SK-N-SH (cell line): ENCODE measurements at places on chromosomes 11 and 22.
A peak's percentile ranks its signal among the peaks of the same experiment; 100 is the strongest.

DNA sequence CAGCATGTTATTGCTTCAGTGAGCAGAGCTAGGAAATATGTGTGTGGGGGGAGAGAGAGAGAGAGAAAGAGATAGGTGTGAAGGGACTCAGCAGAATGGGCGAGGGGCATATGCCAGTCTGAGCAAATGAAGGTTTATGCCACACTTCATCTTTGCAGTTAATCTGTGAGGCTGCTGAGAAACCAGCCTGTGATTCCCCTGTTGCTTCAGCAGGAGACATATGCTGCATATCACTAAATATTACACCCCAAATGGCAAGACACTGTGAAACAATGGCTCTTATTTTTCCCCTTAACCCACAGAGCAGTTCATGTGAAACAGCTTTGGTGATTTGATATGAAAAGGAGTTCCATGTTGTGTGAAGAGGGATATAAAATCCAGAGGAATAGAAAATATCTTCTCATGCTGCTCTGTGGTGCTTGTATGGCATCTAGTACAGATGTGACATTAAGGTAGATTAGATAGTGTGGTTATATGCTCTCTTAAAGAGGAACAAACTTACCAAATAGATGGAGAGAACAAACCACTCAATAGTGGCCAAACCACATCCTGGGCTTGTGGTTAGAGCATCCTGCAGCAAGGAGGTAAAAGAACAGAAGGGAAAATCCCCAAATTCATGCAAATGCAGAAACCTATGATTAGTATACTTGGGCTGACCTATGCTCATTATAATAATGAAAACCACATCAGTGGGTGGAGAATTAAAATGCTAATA is 864.2 kb downstream of the FAM181B start:
- H3K36me3 ChIP-seq: no peaks in the 10 kb centered on the region
- no peak overlapping the region for H3K27ac ChIP-seq
- no peaks in the 10 kb centered on the region for H3K27me3 ChIP-seq
- no peaks in the 10 kb centered on the region for H3K4me1 ChIP-seq
- no peak for DNase-seq

DNA sequence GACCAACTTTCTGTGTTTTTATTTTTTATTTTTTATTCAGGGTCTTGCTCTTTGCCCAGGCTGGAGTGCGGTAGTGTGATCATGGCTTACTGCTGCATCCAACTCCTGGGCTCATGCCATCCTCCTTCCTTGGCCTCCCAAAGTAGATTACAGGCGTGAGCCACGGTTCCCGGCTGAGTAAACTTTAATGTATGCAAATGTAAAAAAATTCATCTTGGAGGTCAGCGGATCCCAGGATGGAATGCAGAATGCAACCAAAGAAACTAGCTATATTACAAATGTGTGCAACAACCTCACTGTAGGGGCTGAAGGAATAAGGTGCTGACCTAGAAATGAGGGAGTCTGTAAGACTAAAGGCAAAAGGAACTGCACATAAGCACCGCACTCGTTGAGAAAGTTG is 6.2 kb upstream of the CDK2AP2 start:
- peaks cover 4% of the 10 kb centered on the region; the same call in 1 of the 2 replicates for H3K27me3 ChIP-seq
- H3K4me1 ChIP-seq: peaks cover under 1% of the 10 kb centered on the region; the same call in 1 of the 2 replicates
- H3K27ac ChIP-seq: no peak overlapping the region
- H3K36me3 ChIP-seq: no peaks in the 10 kb centered on the region
- no peak overlapping the region for H3K4me3 ChIP-seq
- DNase-seq: no peak

- no peak overlapping the region for H3K27ac ChIP-seq
- no peaks in the 10 kb centered on the region for H3K27me3 ChIP-seq
- no peaks in the 10 kb centered on the region for H3K36me3 ChIP-seq
- H3K4me3 ChIP-seq: no peak overlapping the region
- peaks cover 5% of the 10 kb centered on the region; the same call in 1 of the 2 replicates for H3K4me1 ChIP-seq
Measured at GRCh38 chr22:27635435-27635834, 166.1 kb downstream of the MN1 start.

DNA sequence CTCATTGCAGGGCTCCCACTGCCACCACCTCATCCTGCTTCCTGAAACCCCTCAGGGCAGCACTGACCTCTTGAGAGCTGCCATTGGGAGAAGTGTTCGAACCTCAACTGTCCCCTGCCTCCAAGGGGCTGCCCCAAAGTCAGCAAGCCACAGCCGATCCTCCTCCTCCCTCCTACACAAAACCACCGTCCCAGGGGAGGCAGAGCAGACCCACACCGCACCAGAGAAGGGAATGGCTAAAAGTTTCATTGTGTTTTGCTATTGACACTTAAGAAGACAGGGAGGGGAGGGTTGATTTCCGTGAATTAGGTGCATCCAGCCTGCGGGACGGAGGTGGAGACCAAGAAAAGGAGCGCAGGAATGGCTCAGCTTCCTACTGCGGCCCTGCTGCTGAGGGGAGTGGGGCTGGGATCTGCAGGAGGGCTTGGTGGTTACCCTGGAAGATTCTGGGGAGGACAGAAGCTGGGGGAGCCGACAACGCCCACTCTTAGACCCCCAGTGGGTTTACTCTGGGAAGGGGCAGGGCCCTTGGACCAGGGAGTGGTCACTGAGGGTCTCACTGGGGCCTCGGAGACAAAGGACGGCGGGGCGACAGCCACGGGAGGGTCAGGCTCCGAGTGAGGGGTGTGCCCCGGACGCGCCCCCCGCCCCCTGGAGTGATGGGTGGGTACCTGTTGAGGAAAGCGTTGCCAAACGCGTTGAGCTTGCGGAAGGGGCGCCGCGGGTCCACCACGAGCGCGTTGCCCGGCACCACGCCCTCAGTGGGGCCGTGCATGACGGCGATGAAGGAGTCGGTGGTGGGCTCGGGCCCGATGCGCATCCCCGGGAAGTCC is 815 bp downstream of the EHD1 start:
- peak overlapping the region; percentile 96 for H3K4me3 ChIP-seq
- DNase-seq: peak; percentile 67
- H3K4me1 ChIP-seq: peaks cover 32% of the 10 kb centered on the region; the same call in 1 of the 2 replicates
- peaks cover 16% of the 10 kb centered on the region for H3K36me3 ChIP-seq

DNA sequence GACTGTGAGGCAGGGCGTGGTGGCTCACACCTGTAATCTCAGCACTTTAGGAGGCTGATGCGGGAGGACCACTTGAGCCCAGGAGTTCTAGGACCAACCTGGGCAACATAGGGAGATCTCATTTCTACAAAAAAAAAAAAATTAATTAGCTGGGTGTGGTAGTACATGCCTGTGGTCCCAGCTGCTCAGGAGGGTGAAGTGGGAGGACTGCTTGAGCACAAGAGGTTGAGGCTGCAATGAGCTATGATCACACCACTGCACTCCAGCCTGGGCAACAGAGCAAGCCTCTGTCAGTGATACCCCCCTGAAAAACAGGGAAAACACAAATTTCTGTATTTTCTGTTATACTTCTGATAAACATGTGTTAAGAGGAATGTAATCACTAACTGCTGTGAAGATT is 57.8 kb upstream of the ARHGAP32 start:
- H3K27me3 ChIP-seq: no peaks in the 10 kb centered on the region
- H3K4me1 ChIP-seq: peaks cover 53% of the 10 kb centered on the region; the same call in 1 of the 2 replicates
- peak overlapping the region; percentile 82 for H3K27ac ChIP-seq
- H3K4me3 ChIP-seq: no peak overlapping the region
- DNase-seq: no peak
- no peaks in the 10 kb centered on the region for H3K36me3 ChIP-seq

- H3K27me3 ChIP-seq: no peaks in the 10 kb centered on the region
- no peaks in the 10 kb centered on the region for H3K36me3 ChIP-seq
- H3K4me3 ChIP-seq: no peak overlapping the region
- H3K27ac ChIP-seq: no peak overlapping the region
Measured at GRCh38 chr22:41245917-41246499, 5.3 kb upstream of the CHADL start.

DNA sequence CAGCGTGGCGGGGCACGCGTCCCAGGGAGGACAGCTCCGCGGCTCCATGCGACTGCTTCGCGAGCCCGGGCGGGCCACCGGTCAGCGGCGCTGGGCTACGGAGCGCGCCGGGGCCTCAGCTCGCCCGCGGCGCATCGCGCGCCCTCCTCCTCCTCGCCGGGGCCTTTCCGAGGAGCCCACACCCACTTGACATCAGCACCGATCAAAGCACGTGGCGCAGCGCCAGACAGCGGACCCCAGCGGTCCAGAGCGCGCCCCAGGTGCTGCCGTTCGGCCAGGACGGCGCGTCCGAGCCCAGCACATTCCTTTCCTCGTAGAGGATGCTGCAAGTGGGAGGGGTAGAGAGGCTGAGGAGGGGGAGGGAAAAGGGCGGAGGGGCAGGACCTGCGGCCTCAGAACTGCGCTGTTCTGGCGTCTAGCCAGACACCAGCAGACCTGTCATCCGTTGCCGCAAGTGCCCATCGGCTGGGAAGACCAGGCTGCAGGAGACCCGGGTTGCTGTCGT is 88.6 kb downstream of the PLEKHA7 start:
- no peak overlapping the region for H3K27ac ChIP-seq
- peak overlapping the region; percentile 47 for H3K4me3 ChIP-seq
- H3K4me1 ChIP-seq: no peaks in the 10 kb centered on the region
- no peaks in the 10 kb centered on the region for H3K36me3 ChIP-seq

DNA sequence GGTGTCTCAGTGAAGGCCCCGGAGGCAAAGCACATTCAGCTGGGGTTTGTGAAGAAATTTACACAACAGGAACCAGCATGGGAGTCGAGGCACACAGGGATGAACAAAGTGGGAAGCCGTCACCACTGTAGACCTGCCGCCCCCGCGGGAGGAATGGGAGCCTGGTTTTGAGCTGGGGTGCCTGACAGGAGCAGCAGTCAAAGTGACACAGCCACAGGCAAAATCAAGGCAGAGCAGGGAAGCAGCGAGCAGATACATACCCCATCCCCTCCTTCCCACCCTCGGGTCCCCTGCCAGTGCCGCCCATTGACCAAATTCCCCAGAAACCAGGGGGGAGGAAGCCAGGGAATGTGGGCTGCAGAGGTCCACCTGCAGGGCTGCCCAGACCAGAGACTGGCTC is 20.8 kb downstream of the P2RX3 start:
- H3K27me3 ChIP-seq: peaks cover 9% of the 10 kb centered on the region; the same call in 1 of the 2 replicates
- DNase-seq: no peak
- no peak overlapping the region for H3K4me3 ChIP-seq
- no peak overlapping the region for H3K27ac ChIP-seq
- H3K4me1 ChIP-seq: no peaks in the 10 kb centered on the region

GRCh38 chr11:126660321-126660720 is 304.8 kb downstream of the ST3GAL4 start:
- H3K36me3 ChIP-seq: no peaks in the 10 kb centered on the region
- H3K27me3 ChIP-seq: no peaks in the 10 kb centered on the region
- H3K4me3 ChIP-seq: no peak overlapping the region
- peak; percentile 35 for DNase-seq

GRCh38 chr11:44928144-44928543 is 22.5 kb downstream of the TP53I11 start:
- DNase-seq: no peak
- no peaks in the 10 kb centered on the region for H3K36me3 ChIP-seq
- no peaks in the 10 kb centered on the region for H3K27me3 ChIP-seq
- H3K27ac ChIP-seq: no peak overlapping the region

- H3K4me3 ChIP-seq: no peak overlapping the region
- no peak overlapping the region for H3K27ac ChIP-seq
- DNase-seq: no peak
- H3K36me3 ChIP-seq: no peaks in the 10 kb centered on the region
Measured at GRCh38 chr11:132907651-132908413, 624.5 kb downstream of the OPCML start.

DNA sequence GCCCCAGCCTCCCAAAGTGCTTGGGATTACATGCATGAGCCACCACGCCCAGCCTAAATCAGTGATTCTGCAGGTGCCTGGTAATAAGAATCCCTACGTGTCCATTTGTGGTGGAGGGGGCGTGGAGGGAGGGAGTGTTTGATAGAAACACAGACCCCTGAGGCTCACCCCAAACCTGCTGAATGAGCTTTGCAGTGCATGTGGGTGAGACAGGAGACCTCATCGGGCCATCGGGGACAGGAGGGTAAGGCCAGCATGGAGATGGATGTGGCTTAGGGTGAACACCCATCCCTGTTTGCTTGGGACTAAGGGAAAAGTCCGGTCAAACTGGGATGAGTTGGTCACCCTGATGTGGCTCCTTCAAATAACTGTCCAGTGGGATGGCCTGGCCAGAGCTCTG is 71.3 kb upstream of the ALX4 start:
- no peaks in the 10 kb centered on the region for H3K36me3 ChIP-seq
- no peaks in the 10 kb centered on the region; the same call in 1 of the 2 replicates for H3K27me3 ChIP-seq
- H3K4me3 ChIP-seq: no peak overlapping the region
- peaks cover 4% of the 10 kb centered on the region; the same call in 1 of the 2 replicates for H3K4me1 ChIP-seq
- DNase-seq: no peak

- no peak overlapping the region for H3K4me3 ChIP-seq
- H3K27me3 ChIP-seq: peaks cover 10% of the 10 kb centered on the region; the same call in 1 of the 2 replicates
- H3K4me1 ChIP-seq: no peaks in the 10 kb centered on the region
- H3K36me3 ChIP-seq: no peaks in the 10 kb centered on the region
- DNase-seq: no peak
Measured at GRCh38 chr11:2265854-2266585, 4.4 kb downstream of the ASCL2 start.

- no peaks in the 10 kb centered on the region for H3K36me3 ChIP-seq
- H3K27ac ChIP-seq: no peak overlapping the region
- no peaks in the 10 kb centered on the region for H3K27me3 ChIP-seq
- H3K4me3 ChIP-seq: no peak overlapping the region
- no peak for DNase-seq
Measured at GRCh38 chr11:26144911-26145310, 187.0 kb upstream of the ANO3 start.

DNA sequence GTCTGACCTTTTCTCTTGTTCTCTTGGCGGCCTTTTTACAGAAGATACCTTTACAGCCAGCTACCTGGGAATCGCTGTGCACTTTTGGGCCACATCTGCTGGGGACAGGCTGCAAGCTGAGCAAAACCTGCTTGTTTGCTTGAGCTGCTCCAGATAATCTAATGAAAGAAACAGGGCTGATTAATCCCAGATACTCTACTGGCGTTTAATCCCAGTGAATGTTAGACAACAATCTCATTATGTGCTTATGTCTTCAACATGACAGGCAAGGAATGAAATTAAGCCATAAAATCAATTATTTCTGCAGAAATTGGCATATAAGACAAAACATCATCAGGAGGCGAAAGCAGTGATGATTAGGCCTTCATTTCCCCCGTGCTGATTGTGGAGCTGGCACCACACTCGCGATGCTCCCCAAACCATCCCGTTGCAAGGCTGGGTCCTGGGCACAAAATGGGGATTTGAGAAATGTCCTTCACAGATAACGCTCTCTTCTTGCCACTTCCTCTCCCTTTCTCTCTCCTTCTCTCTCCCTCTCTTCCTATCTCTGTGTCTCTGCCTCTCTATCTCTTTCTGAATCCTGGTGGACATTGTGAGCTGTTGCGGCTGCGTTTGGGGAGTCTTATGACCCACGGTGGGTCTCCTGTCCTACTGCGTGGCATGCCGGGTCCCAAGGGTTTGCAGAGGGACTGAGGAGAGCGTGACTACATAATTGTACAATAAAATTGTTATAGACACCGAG is 1053.8 kb downstream of the TBC1D22A start:
- H3K27ac ChIP-seq: no peak overlapping the region
- no peak overlapping the region for H3K4me3 ChIP-seq
- no peaks in the 10 kb centered on the region for H3K36me3 ChIP-seq
